Hair follicular keratinocyte (primary cell): ENCODE measurements at places on chromosomes 7 and 10. TPM values are rescaled to one million over a fixed set of nuclear protein-coding genes. Genes with fewer than 3 reads are reported as not detected.

CLEC2L gene
- not detected in 2 replicates for total RNA-seq

SPDYE2B gene
- not detected in 2 replicates for total RNA-seq

TMEM178B gene
- total RNA-seq = under 0.01 TPM in 1 of 2 replicates, not detected in the other

CUZD1 gene
- 0.11 and 0.39 TPM in 2 replicates for total RNA-seq

CRPPA gene
- total RNA-seq = 0.19 and 0.31 TPM in 2 replicates

TSPAN33 gene
- 2.9 and 3.8 TPM in 2 replicates for total RNA-seq

RARRES2 gene
- total RNA-seq = not detected in 2 replicates

AMZ1 gene
- total RNA-seq = under 0.01 and 0.04 TPM in 2 replicates

SPAM1 gene
- not detected in 2 replicates for total RNA-seq

SGPL1 gene
- 25.0 and 31.1 TPM in 2 replicates for total RNA-seq

PDCD11 gene
- total RNA-seq = 32.2 and 34.5 TPM in 2 replicates

GAD2 gene
- total RNA-seq = not detected in 2 replicates

GLRX3 gene
- total RNA-seq = 117 and 178 TPM in 2 replicates

DDC gene
- total RNA-seq = not detected in 2 replicates

CPEB3 gene
- total RNA-seq = 0.23 and 0.78 TPM in 2 replicates

C10orf90 gene
- 0.04 TPM in 1 of 2 replicates, not detected in the other for total RNA-seq

PURB gene
- 6.2 and 8.4 TPM in 2 replicates for total RNA-seq

TET1 gene
- 0.04 and 0.16 TPM in 2 replicates for total RNA-seq

EMX2 gene
- total RNA-seq = 1.2 and 2.3 TPM in 2 replicates

RBM20 gene
- total RNA-seq = not detected in 2 replicates

SH2D4B gene
- not detected in 2 replicates for total RNA-seq

OR2A25 gene
- total RNA-seq = not detected in 2 replicates

PRRT4 gene
- 1.3 and 3.6 TPM in 2 replicates for total RNA-seq

ANK3 gene
- total RNA-seq = 5.4 and 7.3 TPM in 2 replicates

FOXI2 gene
- total RNA-seq = not detected in 2 replicates

PTPRZ1 gene
- 33.2 and 50.7 TPM in 2 replicates for total RNA-seq

SRI gene
- total RNA-seq = 116 and 156 TPM in 2 replicates

SPDYE3 gene
- total RNA-seq = not detected in 2 replicates

PNLIP gene
- not detected in 2 replicates for total RNA-seq

EPHA1 gene
- total RNA-seq = 35.5 and 37.2 TPM in 2 replicates

NUPR2 gene
- total RNA-seq = not detected in 2 replicates

WNT8B gene
- total RNA-seq = not detected in 2 replicates

FRA10AC1 gene
- total RNA-seq = 3.7 and 6.0 TPM in 2 replicates

DLX6 gene
- 0.15 TPM in 1 of 2 replicates, not detected in the other for total RNA-seq

LIPK gene
- total RNA-seq = not detected in 2 replicates

HOXA4 gene
- 1.6 TPM in 2 replicates for total RNA-seq

IDI2 gene
- not detected in 2 replicates for total RNA-seq
